SJCRH30 (cell line): ENCODE measurements at places on chromosomes 12 and 14. TPM values are rescaled to one million over a fixed set of nuclear protein-coding genes. Genes with fewer than 3 reads are reported as not detected.

GRCh38 chr12:55933169-55933798 is 2.3 kb downstream of the DGKA start:
- no peaks in the 10 kb centered on the region for H3K27me3 ChIP-seq
- peaks cover 13% of the 10 kb centered on the region for H3K4me1 ChIP-seq
- H3K27ac ChIP-seq, result no peak overlapping the region
- no peaks in the 10 kb centered on the region for H3K36me3 ChIP-seq

DNA sequence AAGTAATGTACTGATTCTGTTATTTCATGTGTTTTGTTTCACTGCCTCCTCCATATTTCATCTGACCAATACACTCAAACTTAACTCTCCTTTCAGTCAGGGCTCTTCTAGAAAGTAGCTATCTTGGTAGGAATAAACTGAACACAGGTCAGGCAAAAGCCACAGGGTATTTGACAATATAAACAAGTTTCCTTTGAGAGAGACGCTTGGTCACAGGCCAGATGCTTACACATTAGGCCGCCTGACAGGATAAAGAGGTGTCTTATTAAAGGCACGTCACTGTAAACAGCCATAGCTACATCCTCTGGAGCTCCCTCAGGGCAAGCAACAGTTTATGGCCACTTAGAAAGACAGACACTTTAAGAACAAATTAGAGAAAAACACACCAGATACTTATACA is 607.5 kb downstream of the SLC6A15 start:
- no peak overlapping the region for H3K27ac ChIP-seq
- H3K36me3 ChIP-seq, result no peaks in the 10 kb centered on the region
- peaks cover 2% of the 10 kb centered on the region; the same call in 1 of the 2 replicates for H3K4me1 ChIP-seq
- H3K27me3 ChIP-seq, result no peaks in the 10 kb centered on the region

PLEKHG7 gene
- total RNA-seq, result not detected in 2 replicates

KRT72 gene
- not detected in 2 replicates for total RNA-seq

- no peaks in the 10 kb centered on the region for H3K27me3 ChIP-seq
- no peak overlapping the region for H3K4me3 ChIP-seq
- DNase-seq, result no peak
These were observed 288.4 kb downstream of the FBXL14 start for GRCh38 chr12:1305791-1306500.

- no peaks in the 10 kb centered on the region for H3K27me3 ChIP-seq
- DNase-seq, result no peak
- peaks cover 22% of the 10 kb centered on the region for H3K4me1 ChIP-seq
- peaks cover 19% of the 10 kb centered on the region for H3K36me3 ChIP-seq
These were observed 2.0 kb upstream of the SHMT2 start for GRCh38 chr12:57227315-57228115.

- H3K4me3 ChIP-seq, result peak overlapping the region; percentile 68
- H3K27me3 ChIP-seq, result no peaks in the 10 kb centered on the region; the same call in 1 of the 2 replicates
- H3K4me1 ChIP-seq, result no peaks in the 10 kb centered on the region
- no peak for DNase-seq
These were observed 1.3 kb upstream of the ST8SIA1 start for GRCh38 chr12:22335794-22336166.

DNA sequence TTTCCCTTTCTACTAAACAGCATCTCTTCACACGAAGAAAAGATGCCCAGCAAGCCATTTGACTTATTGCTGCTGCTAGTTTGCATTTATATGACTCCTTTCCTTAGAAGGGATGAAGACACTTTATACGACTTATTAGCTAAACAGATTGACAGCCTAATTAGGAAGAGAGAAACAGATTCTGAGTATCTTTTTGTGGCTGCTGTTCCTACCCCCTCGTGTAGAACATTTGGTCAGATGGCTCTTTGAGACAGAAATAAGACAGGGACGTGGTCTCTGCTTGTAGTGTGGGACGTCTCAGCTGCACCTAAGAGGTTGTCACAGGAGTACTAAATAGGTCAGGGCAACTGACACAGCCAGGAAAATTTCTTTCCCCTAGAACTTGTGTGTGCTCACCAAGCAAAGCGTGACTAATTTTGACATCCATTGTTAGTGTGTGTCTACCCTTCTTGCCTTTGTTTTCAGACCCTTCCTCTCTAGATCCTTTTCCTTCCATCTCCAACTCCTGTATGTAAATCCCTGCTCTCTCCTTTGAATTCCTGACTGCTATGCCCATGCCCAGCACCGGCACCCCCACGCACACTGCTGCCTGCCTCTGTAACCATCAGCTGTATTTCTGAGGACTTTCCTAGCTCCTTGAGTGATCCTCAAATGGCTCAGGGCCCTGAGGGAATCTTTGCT is 83.2 kb downstream of the DAD1 start:
- DNase-seq, result peak; percentile 64
- H3K4me3 ChIP-seq, result peak overlapping the region; percentile 50
- H3K36me3 ChIP-seq, result peaks cover 4% of the 10 kb centered on the region; the same call in 1 of the 2 replicates
- H3K27ac ChIP-seq, result peak overlapping the region; percentile 95

DNA sequence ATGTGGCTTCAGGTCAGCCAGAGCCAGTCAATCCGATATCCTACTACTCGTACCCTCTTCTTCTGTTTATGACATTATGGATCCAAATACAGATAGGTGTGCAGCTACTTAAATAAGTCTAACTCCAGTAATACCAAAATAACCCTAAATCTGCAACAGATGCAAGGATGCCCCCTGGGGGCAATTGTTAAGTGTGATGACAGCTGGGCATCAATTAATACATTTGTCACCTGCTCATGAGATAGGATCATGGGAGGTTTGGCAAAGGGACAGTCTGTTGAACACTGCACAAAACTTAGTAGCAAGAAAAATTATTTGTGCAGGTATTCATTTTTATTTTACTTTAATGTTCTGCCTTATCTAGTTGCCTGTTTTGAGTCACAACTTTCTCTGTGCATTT is 83.2 kb downstream of the SLC38A6 start:
- peaks cover 20% of the 10 kb centered on the region for H3K36me3 ChIP-seq
- peaks cover 18% of the 10 kb centered on the region for H3K4me1 ChIP-seq
- no peak overlapping the region for H3K4me3 ChIP-seq
- peak; percentile 23 for DNase-seq
- H3K27ac ChIP-seq, result no peak overlapping the region

DNA sequence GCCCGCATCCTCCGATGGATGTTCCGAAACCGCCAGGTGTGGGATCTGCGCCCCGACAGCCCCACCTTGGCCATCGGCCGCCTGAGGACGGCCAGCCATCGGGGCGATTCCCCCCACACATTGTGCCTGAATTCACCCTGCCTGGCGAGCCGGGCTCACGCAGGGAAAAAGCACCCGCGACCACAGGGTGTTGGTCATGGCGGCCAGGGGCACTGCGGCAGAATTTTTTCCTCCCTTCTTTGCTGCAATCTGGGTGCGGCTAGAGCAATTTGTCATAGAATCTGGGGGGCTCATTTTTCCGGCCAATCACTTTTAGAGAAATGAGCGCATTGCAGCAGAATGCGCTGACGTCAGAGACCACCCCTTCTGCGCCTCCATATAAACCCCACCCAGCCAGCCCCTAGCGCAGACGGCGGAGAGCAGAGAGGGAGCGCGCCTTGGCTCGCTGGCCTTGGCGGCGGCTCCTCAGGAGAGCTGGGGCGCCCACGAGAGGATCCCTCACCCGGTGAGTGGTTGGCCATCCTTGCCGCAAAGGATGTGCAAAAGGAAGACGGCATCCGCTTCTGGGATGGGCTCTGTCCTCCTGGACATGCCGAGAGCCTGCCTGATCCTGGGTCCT is at the start of gene MEG3:
TSS of gene MEG3 (plus strand) at position 406 of the 619 bp plus-strand sequence.
- peak; percentile 86 for DNase-seq
- H3K27me3 ChIP-seq, result no peaks in the 10 kb centered on the region
- H3K36me3 ChIP-seq, result peaks cover 33% of the 10 kb centered on the region
- H3K4me3 ChIP-seq, result peak within 1 kb of the TSS; percentile 81
- H3K4me1 ChIP-seq, result peaks cover 24% of the 10 kb centered on the region

DNA sequence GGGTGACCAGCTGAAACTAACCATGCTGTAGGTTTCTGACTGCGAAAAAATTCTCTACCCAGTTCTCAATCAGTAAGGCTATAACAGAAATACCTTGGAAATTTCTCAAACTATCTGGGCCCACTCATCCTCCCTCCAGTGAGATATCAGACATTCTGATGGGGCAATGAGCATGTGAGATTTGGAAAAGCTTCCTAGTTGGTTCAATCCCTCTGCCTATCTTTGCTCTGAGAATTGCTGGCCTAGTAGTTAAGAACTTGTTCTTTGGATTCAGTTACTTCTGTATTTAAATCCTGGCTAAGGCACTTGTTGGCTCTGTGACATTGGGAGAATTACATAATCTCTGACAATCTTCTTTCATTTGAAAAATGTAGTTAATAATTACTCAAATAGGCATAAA is 119.4 kb downstream of the SLC15A5 start:
- no peaks in the 10 kb centered on the region for H3K36me3 ChIP-seq
- no peaks in the 10 kb centered on the region for H3K27me3 ChIP-seq
- no peak for DNase-seq
- no peaks in the 10 kb centered on the region for H3K4me1 ChIP-seq
- H3K27ac ChIP-seq, result no peak overlapping the region

LYZ gene
- 0.10 TPM in 1 of 2 replicates, not detected in the other for total RNA-seq

- H3K27ac ChIP-seq, result no peak overlapping the region
- no peak for DNase-seq
- H3K4me3 ChIP-seq, result no peak overlapping the region
- peaks cover 6% of the 10 kb centered on the region; the same call in 1 of the 2 replicates for H3K27me3 ChIP-seq
- no peaks in the 10 kb centered on the region; the same call in 1 of the 2 replicates for H3K4me1 ChIP-seq
These were observed 23.6 kb upstream of the TCL1B start for GRCh38 chr14:95662376-95663186.

GRCh38 chr14:25237845-25238244 is 187.9 kb upstream of the STXBP6 start:
- H3K27me3 ChIP-seq, result no peaks in the 10 kb centered on the region
- no peak overlapping the region for H3K27ac ChIP-seq
- DNase-seq, result peak; percentile 51
- H3K4me3 ChIP-seq, result no peak overlapping the region
- no peaks in the 10 kb centered on the region for H3K36me3 ChIP-seq

IFT81 gene
- 15.5 and 16.9 TPM in 2 replicates for total RNA-seq

GRCh38 chr12:74614426-74614825 is 76.8 kb downstream of the ATXN7L3B start:
- no peaks in the 10 kb centered on the region for H3K36me3 ChIP-seq
- H3K27ac ChIP-seq, result no peak overlapping the region
- no peaks in the 10 kb centered on the region for H3K27me3 ChIP-seq
- no peaks in the 10 kb centered on the region; the same call in 1 of the 2 replicates for H3K4me1 ChIP-seq

CLEC14A gene
- 20.7 and 21.9 TPM in 2 replicates for total RNA-seq

GRCh38 chr12:22826026-22826425 is 201.1 kb downstream of the ETNK1 start:
- H3K27me3 ChIP-seq, result no peaks in the 10 kb centered on the region
- no peak overlapping the region for H3K4me3 ChIP-seq
- H3K4me1 ChIP-seq, result no peaks in the 10 kb centered on the region
- DNase-seq, result no peak
- H3K36me3 ChIP-seq, result no peaks in the 10 kb centered on the region

DNA sequence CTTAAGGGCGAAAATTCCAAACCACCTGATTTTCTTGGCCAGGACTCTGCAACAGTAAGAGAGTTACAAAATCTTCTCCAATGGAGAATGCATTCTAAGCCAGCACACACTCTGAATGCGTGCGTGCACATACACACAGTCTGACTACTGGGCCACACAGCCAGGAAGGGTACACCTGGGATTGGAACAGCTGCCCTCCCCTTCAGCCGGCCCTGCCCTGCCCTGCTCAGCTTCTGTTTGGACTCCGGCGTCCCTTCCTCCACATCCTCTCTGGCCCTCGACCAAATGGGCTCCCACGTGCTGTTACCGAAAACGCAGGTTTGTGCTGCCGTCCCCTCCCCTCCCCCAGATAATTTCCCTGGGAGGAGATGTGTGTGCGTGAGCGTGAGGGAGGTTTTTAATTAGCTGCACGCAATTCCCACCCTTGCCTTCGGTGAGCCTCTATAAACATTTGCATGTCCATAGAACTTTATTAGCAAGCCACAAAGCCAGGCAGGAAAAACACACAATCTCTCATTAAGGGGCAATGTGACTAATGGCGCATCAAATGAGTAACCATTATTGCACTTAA is 43.0 kb downstream of the CCNK start:
- peaks cover 15% of the 10 kb centered on the region; the same call in 1 of the 2 replicates for H3K4me1 ChIP-seq
- no peaks in the 10 kb centered on the region for H3K36me3 ChIP-seq
- no peak for DNase-seq
- no peaks in the 10 kb centered on the region for H3K27me3 ChIP-seq
- H3K27ac ChIP-seq, result no peak overlapping the region

DNA sequence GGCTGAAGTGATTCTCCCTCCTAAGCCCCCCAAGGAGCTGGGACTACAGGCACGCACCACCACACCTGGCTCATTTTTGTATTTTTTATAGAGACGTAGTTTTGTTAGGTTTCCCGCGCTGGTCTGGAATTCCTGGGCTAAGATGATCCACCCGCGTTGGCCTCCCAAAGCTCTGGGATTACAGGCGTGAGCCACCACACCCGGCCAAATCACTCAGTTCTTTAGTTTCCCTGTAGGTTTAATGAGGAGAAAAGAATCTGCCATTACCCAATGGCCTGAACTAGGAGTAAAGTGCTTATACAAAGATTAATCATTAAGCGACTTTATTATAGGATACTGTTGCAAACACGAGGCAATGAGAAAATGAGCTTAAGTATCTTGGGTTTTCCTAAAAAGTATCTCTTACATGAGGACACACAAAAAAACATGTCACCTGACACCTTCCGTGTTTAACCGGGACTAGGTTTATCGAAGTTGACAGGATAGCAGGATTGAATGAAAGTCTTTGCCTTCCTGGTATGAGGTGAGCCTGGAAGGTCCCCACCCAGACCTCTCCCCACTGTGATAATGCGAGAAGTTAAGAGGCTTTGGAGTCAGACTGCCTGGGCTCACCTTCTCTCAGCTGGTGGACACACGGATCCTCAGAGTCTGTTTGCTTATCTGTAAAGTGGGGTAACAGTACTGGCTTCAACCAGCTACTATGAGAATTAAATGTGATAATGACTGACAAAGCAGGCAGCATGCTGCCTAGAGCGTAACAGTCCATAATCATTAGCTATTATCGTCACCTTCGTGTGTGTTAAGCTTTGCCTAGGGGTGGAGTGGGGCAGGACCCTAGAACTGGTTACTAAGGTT is 133.5 kb upstream of the KRAS start:
- H3K27me3 ChIP-seq, result no peaks in the 10 kb centered on the region
- no peaks in the 10 kb centered on the region for H3K36me3 ChIP-seq
- no peak for DNase-seq

DNA sequence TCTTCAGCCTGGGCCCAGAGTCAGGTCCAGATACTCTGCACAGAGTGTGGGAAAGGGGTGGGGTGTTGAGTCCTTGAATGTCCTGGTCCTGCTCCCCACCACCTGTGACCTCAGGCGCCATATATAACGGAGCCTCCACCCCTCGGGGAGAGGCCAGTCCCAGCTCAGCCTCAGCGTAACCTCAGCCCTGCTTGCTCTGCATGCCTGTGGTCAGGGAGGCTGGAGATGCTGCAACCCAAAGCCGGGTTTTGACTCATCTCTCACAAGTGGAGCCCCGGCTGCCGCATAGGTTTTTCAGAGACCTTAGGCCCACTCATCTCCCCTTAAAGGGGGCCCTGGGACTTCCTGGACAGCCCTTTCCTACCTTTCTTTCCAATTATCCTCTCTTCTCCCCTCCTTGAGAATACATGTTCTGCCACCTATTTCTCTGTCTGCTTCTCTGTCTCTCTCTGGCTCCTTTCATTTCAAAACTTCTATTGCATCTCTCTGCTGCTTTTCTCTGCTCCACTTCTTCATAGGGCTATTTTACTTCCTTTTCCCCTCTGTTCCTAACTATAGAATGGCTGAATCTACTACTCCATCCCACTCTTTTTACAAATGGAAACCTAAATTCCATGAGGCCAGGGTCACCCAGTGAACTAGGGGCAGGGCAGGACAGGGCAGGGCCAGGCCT is 1.2 kb downstream of the ITGB7 start:
- DNase-seq, result peak; percentile 70
- peaks cover 10% of the 10 kb centered on the region for H3K4me1 ChIP-seq
- H3K36me3 ChIP-seq, result no peaks in the 10 kb centered on the region

BTBD6 gene
- total RNA-seq, result not detected in 2 replicates

PCNX1 gene
- 32.7 and 40.3 TPM in 2 replicates for total RNA-seq
